Left renal pelvis (tissue), 4 donors: ENCODE measurements at places on chromosomes 16 and 17. TPM values are rescaled to one million over a fixed set of nuclear protein-coding genes. Genes with fewer than 3 reads are reported as not detected.

Gene HBM
- polyA plus RNA-seq = 29.2 TPM

Gene USP43
- polyA plus RNA-seq = 1.1 TPM

Gene VAT1L
- polyA plus RNA-seq = 4.5 TPM

DNA sequence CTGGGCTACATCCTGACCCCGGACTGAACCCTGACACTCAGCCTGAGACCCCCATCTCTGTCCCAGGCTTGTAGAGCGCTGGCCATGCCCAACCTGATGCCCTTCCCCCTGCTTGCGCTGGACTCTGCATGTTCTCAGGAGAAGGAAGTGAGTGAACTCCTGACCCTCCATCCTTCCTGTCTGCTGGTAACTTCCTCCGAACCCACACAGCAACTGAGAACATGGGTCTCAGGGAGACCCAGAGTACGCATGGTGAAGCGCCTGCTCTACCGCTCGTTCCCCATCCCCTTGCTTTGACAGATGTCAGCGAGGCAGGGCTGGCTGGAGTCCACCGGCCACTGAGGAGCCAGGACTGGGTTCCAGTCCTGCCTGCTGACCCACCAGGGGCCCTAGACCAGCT lies 6.1 kb downstream of the CAMKK1 start:
- DNase-seq = no peak

- DNase-seq = no peak
Measured at GRCh38 chr17:37176723-37177122, 199.1 kb upstream of the C17orf78 start.

GRCh38 chr16:74499114-74499513 lies 77.8 kb upstream of the CLEC18B start:
- no peak for DNase-seq

DNA sequence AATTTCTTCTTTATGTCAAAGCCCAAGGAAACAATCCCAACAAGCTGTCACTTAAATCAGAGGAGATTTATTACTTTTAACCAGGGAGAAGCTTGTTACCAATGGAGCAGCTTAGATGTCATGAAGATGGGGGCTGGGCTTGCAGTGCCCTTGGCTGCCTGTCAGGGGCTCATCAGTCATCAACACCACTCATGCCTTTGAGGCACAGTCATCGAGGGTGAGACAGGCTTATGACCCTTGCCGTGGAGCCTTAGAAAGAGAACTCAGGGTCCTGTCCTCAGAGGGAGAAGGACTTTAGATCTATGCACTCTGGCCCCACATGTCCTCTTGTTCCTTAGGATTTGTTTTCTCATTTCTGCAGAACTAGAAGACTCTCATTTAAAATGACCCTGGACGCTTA lies 318.3 kb downstream of the CBLN1 start:
- no peak for DNase-seq

GRCh38 chr17:78132767-78133178 lies 2.2 kb downstream of the TMC8 start:
- no peak for DNase-seq

DNA sequence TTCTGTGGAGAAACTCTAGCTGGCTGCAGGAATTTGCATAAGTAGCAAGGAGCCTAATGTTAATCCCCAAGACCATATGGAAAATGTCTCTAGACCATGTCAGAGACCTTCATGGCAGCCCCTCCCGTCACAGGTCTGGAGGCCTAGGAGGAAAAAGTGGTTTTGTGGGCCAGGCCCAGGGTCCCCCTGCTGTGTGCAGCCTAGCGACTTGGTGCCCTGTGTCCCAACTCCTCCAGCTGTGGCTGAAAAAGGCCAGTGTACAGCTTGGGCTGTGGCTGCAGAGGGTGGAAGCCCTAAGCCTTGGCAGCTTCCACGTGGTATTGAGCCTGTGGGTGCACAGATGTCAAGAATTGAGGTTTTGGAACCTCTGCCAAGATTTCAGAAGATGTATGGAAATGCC lies 306.9 kb upstream of the CA10 start:
- no peak for DNase-seq

Gene FZD2
- 53.0 TPM for polyA plus RNA-seq

- DNase-seq = peak; percentile 35
Measured at GRCh38 chr16:57701759-57702371, 7.3 kb downstream of the DRC7 start.

GRCh38 chr16:17491140-17491662 lies 20.4 kb upstream of the XYLT1 start:
- no peak for DNase-seq

- DNase-seq = no peak
Measured at GRCh38 chr16:73891129-73891542, 405.5 kb upstream of the PSMD7 start.

DNA sequence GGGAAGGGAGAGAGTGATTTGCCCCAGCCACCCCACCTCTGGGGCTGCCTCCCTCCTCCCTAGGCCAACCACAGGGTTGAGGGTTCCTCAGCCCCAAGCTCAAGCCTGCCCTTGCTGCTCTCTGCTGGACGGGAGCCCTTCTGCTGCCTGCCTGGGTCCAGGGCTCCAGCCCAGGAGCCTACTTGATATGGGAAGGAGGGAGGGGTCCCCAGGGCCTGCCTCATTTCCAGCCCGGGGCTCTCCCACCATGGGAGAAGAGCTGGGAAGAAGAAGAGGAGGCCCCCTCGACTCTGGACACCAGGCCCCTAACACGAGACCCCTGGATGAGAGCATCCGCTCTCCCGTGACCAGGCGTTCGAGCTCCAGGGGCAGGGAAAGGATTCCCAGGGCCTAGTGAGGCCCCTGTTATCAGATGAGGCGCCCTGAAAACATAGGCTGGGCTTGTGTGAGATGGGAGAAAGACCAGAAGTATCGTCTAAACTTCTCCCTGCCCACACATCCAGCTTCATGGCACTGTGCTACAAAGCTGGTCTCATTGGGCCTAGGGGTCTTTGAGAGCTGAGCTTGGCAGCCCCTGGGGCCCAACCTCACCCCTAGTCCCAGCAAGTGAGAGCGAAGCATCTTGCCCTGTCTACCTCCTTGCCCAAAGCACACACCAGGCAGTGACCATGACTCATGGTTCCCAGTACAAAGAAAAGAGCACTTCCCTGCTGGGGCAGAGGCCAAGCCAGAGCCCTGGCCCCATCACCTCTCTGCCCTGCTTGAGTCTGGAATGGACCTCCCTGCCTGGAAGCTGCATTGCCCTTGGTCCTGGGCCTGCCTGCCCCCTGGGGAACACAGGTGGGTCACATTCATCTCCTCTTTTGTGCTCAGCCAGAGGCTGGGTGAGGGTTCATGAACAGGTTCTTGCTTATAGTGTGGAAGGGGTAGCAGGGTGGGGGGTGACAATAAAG lies 987 bp downstream of the SLC16A5 start:
- no peak for DNase-seq

Gene SDR42E2
- polyA plus RNA-seq = 0.18 TPM

DNA sequence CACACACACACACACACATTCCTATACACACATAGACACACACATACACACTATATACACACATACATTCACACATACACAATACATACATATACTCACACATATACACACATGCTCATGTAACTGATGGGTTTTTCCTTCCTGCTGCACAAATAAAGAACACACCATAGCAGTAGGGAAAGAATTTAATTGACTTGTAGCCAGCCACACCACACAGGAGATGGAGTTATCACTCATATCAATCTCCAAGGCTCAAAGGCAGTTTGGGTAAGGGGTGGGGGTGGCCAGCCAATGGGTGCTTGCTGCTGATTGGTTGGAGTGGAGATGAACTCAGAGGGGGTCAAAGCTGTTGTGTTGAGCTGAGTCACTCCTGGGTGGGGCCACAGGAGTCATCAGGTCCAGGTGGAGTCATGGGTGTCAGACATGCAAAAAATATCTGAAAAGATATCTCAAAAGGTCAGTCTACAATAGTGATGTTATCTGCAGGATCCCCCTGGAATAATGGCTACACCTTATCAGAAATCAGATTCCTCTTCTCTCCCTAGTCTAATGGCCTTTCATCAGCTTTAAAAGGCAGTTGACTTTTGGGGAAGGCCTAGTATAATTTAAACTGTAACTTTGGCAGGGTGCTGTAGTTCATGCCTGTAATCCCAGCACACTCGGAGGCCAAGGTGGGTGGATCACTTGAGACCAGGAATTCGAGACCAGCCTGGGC lies 46.1 kb downstream of the WSB1 start:
- no peak for DNase-seq

DNA sequence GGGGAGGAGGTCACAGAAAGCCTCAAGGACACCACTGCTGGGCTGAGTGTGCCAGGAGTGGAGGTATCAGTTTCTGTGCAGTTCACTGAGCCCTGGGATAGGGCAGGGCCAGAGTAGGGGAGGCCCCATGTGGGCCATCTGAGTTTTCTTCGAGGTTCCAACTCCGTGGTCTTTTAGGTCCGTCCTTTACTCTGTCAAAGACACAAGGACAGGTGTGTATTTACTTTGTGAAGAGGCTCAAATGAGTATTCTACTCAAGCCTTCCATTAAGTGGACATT lies 59.5 kb downstream of the USP22 start:
- DNase-seq = no peak

Gene KRTAP9-4
- not detected for polyA plus RNA-seq

DNA sequence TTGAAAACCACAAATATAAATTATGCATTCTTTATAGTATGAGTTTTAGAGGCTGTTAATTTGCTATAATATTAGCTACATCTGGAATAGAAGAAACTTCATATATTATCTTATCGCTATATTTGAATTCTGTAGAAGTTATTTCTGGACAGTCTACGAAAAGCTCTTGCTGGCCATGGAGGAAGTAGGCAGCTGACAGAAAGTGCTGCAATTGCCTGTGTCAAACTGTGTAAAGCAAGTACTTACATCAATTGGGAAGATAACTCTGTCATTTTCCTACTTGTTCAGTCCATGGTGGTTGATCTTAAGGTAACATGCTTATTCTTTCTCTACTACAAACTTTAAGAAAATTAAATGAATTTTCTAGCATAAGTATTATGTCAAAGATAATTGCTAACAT lies 96.8 kb downstream of the OMG start:
- DNase-seq = no peak

- DNase-seq = no peak
Measured at GRCh38 chr17:82424001-82424862, 5.8 kb upstream of the OGFOD3 start.

GRCh38 chr16:8623634-8624033 lies 2.1 kb downstream of the METTL22 start:
- no peak for DNase-seq

DNA sequence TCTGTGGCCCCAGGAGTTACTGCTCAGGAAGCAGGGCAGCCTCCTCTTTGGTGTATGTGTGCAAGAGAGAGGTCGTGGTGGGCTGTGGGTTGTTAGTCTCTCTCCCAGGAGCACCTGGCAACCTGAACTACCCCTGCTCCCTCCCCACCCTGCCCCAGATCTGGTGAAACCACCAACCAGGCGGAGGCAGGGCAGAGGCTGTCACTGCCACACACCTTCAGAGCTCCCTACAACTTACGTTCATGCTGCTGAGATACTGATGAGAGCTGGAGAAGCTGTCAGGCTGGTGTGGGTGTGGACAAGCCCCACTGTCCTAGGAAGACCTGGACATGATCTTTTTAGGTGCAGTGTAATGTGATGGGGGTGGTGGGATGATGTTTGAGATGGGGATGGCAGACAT lies 24.3 kb downstream of the GOSR2 start:
- no peak for DNase-seq

GRCh38 chr16:76988526-76988925 lies 202.5 kb upstream of the MON1B start:
- no peak for DNase-seq

DNA sequence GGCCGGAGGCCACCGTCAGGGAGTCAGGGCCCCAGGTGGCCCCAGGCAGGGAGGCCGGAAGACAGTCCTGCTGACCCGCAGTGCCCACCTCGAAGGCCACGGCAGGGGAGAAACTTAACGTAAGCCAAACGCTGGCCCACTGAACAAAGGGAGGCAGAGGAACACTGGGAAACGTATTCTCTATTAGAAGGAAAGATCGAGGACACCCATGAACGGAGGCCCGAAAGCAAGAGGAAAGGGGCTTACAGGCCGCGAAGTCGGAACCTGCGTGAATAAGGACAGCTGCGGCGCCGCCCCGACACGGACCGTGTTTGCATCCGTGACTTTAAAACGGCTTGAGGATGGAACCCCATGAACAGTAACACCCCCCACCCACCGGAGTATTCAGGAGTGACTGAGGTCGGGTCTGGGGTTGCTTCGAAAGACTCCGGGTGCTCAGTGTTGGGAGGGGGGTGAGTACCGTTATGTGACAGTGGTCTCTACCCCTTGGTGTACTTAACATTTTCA lies 102.4 kb upstream of the METRNL start:
- DNase-seq = no peak

DNA sequence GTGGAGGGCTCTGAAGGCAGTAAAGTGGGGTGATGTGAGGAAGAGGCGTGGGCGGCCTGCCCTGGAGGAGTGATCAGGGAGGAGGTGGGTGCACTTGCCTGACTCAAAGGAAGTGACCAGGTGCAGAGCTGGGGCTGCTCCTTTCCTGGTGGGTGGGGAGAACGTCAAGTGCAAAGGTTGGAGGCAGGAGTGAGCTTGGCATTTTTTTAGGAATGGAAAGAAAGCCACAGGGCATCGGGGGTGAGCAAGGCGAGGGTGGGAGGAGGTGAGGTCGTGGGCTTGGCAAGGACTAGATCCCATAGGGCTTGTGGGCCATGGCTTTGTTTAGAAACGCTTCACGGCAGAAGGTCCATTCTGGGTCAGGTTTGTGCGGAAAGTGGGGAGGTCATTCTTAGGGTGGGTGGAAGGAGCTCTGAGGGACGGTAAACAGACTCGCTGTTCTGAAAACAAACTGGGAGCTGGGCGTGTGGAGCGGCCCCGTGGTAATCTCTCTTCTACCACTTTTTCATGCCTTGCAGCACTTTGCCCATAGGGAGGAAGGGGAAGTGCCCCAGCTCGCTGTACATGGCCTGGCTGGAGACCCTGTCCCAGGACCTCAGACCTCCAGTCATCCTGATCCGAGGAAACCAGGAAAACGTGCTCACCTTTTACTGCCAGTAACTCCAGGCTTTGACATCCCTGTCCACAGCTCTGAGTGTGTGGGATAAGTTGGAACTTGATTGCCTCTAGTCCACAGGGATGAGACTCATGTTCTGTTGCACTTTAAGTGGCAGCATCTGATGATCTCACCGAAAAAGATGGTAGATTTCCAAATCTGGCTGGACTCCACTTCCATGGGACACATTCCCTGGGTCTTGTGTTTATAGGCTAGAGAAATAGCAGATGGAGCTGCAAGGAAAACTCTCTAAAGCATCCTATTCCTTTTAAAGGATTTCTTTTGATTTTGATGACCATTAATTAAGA lies 18.9 kb upstream of the HERPUD1 start:
- no peak for DNase-seq

GRCh38 chr16:82197540-82198240 lies 27.7 kb upstream of the MPHOSPH6 start:
- no peak for DNase-seq

DNA sequence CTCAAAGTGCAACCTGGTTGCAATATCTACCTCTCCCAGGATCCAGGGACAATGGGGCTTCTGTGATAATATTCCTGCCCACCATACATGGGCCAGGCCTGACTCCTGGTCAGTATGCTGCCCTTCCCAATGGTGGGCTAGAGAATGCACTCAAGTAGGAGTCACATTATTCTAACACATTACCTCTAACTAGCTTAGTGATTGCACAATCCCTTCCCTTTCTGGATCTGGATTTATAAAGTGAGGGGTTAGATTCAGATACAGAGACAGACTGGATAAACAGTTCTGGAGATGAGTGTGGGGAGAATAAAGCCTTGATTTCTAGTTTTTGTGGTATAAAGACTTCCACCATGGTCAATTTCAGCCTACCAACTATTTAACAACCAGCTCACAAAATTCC lies 33.0 kb downstream of the LYRM1 start:
- no peak for DNase-seq
